MCF 10A (cell line): ENCODE measurements at places on chromosomes 12 and 14.

DNA sequence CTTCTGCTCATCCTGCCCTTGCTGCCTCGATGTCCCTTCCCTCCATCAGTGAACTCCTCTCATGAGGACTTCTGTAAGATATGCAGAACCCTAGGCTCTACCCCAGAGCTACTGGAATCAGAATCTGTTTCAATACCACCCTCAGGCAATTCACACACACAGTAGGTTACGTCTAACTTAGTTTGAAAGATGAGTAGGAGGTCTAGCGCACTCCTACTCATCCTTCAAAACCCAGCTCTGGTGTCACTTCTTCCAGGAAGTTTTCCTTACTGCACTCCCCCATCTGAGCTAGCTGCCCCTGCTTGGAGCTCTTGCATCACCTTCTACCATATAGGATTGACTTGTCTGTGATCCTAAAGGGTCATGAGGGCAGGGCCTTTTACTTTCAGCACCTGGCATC is 56.4 kb upstream of the DICER1 start:
- no peak for DNase-seq

- peak; percentile 55 for DNase-seq
Measured at GRCh38 chr12:110179291-110179690, 55.1 kb downstream of the IFT81 start.

DNA sequence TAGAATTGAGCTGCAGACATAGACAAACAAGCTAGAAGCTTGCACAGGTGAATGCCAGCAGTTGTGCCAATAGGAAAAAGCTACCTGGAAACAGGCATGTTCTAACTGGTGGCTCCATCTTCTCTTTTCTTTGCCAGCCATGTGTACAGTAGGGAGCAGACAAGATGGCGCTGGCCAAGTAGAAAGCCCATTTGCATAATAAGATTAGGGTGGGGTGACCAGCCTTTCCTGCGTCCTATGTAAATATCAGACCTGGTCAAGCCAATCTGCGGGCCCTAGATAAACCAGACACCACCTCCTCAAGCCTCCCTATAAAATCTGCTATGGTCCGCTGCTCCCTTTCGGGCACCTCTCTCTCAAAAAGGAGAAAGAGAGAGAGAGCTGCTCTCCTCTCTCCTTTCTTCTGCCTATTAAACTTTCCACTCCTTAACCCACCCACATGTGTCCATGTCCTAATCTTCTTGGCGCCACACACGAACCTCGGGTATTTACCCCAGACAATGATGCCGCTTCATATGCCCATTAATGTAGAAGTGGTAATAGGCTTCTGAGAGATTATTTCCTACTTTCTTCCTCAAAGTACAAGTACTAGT is 201.0 kb downstream of the SLC25A21 start:
- DNase-seq = no peak

GRCh38 chr12:54364413-54364812 is at the start of gene GPR84:
TSS of gene GPR84 (minus strand) at chr12:54364486. CDS start at chr12:54363851, 635 bp downstream.
- DNase-seq = no peak

DNA sequence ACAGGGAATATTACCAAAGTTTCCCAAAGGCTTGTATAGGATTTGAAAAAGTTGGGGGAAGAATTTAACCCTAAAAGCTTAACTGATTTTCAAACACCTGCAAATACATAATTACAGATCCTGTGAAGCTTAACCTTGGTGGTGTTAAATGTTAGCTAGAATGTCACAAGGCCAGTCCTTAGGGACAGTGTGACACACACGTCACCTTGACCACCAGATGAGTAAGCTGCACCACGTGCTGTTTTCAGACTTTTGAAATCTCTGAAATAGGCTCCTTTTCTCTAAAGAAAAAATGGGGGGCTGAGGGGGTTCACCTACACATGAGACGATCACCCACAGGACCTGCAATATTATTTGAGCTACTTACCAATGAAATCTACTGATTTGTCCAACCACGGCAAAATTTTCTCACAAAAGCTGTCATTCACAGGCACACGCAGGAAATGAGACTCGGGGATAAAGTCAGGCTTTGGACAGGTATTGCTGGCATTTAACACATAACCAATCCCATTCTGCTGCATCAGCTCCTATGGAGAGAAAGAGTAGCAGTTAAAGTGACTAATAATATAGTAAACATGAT is 75.9 kb downstream of the DUSP16 start:
- no peak for DNase-seq

DNA sequence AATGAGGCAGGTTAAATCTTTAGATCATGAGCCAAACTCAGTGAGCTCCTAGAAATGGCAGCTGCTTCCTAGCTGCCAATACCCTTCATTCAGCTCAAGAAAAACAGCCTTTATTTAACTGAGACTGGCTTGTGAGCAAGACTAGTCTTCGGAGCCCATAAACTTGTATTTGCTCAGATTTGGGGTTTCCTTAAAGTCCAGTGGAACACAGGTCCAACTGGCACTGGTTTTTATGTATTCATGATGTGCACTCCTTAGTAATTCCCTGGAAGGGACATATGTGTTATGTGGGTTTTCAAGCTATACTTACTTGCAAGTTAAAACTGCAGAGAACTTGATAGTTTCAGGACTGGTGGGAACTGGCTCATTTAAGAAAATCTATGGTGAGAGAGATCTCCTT is 380.1 kb upstream of the TMEM132C start:
- no peak for DNase-seq

DNA sequence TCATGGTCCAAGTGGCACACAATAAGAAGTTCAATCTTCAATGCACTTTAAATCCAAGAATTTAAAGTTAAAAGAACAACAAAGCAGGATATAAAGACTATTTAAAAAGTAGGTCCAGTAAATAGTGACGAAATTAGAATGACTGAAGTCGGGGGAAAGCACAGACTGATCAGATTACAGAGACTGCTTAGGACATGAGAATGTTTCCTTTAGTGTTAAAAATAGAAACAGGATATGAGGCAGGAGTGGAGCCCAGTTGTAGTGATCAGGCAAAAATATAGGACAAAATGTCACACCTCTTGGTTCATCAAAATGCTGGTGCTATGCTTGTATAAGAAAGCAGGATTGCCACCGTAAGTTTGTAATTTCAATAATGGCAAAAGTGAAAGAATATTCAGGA is 52.2 kb upstream of the CD163 start:
- peak; percentile 67 for DNase-seq

- DNase-seq = no peak
Measured at GRCh38 chr12:79143803-79144202, 279.2 kb downstream of the SYT1 start.

- DNase-seq = no peak
Measured at GRCh38 chr12:116594325-116595038, 35.3 kb downstream of the MAP1LC3B2 start.

GRCh38 chr14:27536748-27537147 is 938.9 kb upstream of the NOVA1 start:
- no peak for DNase-seq

GRCh38 chr14:101815994-101816393 is 54.5 kb downstream of the PPP2R5C start:
- no peak for DNase-seq

GRCh38 chr12:102851246-102851645 is 65.8 kb downstream of the PAH start:
- DNase-seq = no peak

DNA sequence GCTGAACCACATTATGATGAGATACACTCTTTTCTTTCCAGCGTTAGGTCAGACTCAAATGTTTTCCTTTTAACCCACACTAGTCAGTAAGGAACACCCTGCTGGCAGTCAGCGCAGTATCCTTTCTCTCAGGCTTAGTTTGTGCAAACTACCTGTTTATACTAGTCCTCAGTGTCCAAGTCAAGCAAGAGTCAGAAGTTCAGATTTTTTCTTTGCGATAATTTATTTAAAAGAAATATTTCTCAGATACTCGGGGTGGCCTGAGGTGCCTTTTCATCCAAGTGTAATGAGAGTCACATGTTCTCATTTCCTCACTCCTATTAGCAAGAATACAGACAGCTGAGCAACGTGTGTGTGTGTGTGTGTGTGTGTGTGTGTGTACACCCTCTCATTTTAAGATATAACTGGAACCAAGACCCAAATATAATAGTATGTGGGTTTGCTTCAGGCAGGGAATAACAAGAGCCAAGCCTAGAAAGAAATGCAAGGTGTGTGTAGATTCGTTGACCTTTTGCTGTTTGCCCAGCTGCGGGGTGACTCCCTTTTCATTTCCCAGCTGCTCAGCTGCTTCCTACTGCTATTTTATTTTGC is 182.7 kb downstream of the KICS2 start:
- DNase-seq = peak; percentile 36

GRCh38 chr12:87274594-87275245 is 754.5 kb downstream of the C12orf50 start:
- DNase-seq = peak; percentile 29

GRCh38 chr12:34391771-34392581 is 369.7 kb downstream of the ALG10 start:
- no peak for DNase-seq

DNA sequence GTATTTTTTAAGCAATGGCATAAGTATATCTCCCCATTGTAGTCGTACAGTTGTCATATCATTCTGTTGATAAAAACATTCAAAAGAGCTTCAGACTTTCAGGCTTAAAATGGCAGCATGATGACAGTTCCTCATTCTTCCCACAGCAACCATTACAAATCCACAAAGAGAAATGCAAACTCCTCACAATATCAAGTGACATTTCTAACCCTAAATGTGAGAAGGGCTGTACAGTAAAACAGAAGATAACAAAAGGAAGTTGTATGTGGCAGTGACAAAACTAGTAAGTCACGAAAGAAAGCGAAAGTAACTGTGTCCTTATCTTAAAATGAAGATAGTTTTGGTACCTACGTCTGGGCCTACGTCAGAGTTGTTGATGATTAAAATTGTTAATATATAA is 46.7 kb downstream of the GXYLT1 start:
- no peak for DNase-seq

DNA sequence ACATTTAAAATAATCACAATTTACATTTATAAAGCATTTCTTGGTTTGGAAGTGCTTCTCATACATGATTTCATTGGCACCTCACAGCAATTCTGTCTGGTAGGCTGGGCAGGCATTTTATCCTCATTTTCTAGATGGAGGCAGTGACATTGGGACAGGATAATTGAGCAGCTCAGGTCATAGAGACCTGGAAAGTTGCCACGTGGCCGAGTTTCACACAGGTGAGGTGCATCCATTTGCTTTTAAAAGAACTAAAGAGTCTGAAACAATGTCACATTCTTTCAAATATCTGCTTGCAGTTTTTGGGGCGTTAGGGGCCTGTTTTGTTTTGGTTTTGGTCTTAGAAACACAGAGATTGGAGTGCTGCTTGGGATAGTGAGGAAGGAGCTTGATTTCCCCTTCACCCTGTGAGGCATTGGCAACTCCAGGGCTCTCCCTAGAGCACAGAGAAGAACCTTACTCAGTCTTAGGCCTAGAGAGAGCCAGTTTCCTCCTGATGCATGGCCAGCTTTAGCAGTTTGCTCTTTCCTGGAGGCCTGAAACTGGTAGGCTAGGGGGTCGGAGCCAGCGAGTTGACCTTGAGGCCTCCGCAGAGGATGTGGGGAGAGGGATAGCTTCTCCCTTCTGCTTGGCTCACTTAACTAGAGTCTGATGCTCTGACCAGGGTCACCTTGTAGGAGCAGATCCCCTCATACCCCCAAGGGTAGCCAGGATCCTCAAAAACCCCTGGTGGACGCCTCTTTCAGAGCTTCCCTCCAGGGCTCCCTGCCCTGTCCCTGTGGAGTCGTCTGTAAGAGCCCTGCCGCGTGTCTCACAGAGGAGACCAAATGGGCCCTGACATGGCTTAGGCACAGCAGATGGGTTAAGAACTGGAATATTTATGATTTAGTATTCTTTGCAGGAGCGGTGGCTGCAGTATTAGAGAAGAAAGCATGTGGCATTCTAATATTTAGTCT is 34.9 kb upstream of the JDP2 start:
- no peak for DNase-seq

GRCh38 chr12:273382-273781 is 10.7 kb upstream of the SLC6A13 start:
- no peak for DNase-seq
